Neural crest cell (in vitro differentiated cells): ENCODE measurements at places on chromosomes 6 and 20. TPM values are rescaled to one million over a fixed set of nuclear protein-coding genes. Genes with fewer than 3 reads are reported as not detected.

DNA sequence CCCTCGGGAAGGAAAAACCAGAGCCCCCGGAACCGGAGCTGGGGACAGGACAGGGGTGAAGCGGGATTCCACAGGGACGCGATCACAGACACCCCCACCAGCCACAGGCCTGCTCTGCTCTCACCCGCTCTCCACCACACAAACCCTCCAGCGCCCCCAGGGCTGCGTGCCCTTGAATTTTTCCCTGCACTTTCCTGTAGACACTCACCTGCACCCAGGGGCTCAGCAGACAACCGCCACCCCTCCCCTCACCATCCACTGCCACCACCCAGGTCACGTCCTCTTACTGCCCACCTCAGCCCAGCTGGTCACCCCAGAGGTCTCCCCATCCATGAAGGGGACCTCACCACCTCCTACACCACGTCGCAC is 631 bp downstream of the ULBP2 start:
- no peaks in the 10 kb centered on the region for H3K36me3 ChIP-seq
- H3K4me3 ChIP-seq: peak overlapping the region; percentile 96
- H3K4me1 ChIP-seq: peaks cover 11% of the 10 kb centered on the region
- H3K27me3 ChIP-seq: peaks cover 82% of the 10 kb centered on the region

DNA sequence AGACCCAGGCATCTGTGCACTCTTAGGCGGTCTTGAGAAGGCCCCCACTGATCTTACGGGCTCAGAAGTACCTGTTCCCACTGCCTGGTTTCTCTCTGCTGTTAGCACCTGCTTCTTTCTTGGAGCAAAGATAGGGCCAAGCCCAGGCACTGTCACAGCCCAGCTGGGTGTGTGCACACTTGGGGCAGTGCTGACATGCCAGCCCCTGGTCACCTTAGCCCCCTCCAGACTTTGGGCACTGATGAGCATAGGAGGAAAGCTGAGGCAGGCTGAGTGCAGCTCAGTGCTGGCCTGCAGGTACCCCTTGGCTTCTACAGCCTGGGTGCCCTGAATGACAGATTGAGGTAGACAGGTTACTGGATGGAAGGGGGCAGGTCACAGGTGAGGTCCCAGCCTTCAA is 105.7 kb upstream of the AHI1 start:
- H3K36me3 ChIP-seq: no peaks in the 10 kb centered on the region
- no peak for DNase-seq
- H3K4me1 ChIP-seq: no peaks in the 10 kb centered on the region
- no peaks in the 10 kb centered on the region for H3K27me3 ChIP-seq

DNMT3B gene
- total RNA-seq: 57.3 and 58.0 TPM in 2 replicates

GRCh38 chr20:55650657-55651360 is 354.5 kb downstream of the CBLN4 start:
- H3K27me3 ChIP-seq: no peaks in the 10 kb centered on the region
- DNase-seq: no peak
- H3K4me1 ChIP-seq: peaks cover 29% of the 10 kb centered on the region
- H3K36me3 ChIP-seq: no peaks in the 10 kb centered on the region
- H3K27ac ChIP-seq: no peak overlapping the region

OR2J2 gene
- not detected in 2 replicates for total RNA-seq

DNA sequence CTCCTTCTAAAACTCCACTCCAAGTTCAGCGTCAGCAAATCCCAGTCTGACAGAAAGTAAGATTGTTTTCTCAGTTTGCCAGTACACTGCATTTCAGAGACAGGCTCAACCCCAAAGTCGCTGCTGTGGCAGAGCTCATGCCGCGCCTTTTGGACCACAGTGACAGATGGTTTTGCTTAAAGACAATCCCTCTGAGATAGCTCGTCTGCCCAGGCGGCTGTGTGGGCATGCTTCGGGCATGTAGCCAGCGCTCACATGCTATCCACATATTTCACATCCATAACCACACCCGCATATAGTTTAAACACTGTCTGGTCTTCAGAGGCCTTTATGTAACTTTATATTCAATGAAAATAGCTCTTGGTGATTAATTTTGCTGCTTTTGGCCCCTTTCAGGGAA is 14.7 kb upstream of the PXDC1 start:
- H3K4me1 ChIP-seq: peaks cover 11% of the 10 kb centered on the region
- peaks cover 8% of the 10 kb centered on the region for H3K27me3 ChIP-seq
- H3K36me3 ChIP-seq: no peaks in the 10 kb centered on the region
- H3K4me3 ChIP-seq: no peak overlapping the region

- no peak overlapping the region for H3K27ac ChIP-seq
- no peak overlapping the region for H3K4me3 ChIP-seq
- H3K4me1 ChIP-seq: no peaks in the 10 kb centered on the region
- H3K36me3 ChIP-seq: no peaks in the 10 kb centered on the region
- no peak for DNase-seq
These were observed 8.5 kb upstream of the DLGAP4 start for GRCh38 chr20:36297656-36298055.

GRCh38 chr6:1088492-1089001 is 223.4 kb upstream of the FOXQ1 start:
- no peak for DNase-seq
- H3K36me3 ChIP-seq: no peaks in the 10 kb centered on the region
- no peak overlapping the region for H3K4me3 ChIP-seq
- peaks cover 9% of the 10 kb centered on the region for H3K27me3 ChIP-seq
- no peaks in the 10 kb centered on the region for H3K4me1 ChIP-seq

GRCh38 chr6:77368660-77369313 is 94.5 kb downstream of the HTR1B start:
- H3K36me3 ChIP-seq: no peaks in the 10 kb centered on the region
- no peak for DNase-seq
- H3K27ac ChIP-seq: no peak overlapping the region
- peak overlapping the region; percentile 92 for H3K4me3 ChIP-seq

COX4I2 gene
- total RNA-seq: not detected in 2 replicates

INSM1 gene
- 21.7 and 22.6 TPM in 2 replicates for total RNA-seq

CST2 gene
- total RNA-seq: not detected in 2 replicates

APOM gene
- 3.8 and 4.2 TPM in 2 replicates for total RNA-seq

FAXC gene
- 25.0 and 26.7 TPM in 2 replicates for total RNA-seq

- peaks cover 11% of the 10 kb centered on the region for H3K36me3 ChIP-seq
- no peak overlapping the region for H3K4me3 ChIP-seq
- H3K4me1 ChIP-seq: peaks cover 26% of the 10 kb centered on the region
- no peaks in the 10 kb centered on the region for H3K27me3 ChIP-seq
These were observed 128.8 kb downstream of the FOXO3 start for GRCh38 chr6:108689272-108690161.

DNA sequence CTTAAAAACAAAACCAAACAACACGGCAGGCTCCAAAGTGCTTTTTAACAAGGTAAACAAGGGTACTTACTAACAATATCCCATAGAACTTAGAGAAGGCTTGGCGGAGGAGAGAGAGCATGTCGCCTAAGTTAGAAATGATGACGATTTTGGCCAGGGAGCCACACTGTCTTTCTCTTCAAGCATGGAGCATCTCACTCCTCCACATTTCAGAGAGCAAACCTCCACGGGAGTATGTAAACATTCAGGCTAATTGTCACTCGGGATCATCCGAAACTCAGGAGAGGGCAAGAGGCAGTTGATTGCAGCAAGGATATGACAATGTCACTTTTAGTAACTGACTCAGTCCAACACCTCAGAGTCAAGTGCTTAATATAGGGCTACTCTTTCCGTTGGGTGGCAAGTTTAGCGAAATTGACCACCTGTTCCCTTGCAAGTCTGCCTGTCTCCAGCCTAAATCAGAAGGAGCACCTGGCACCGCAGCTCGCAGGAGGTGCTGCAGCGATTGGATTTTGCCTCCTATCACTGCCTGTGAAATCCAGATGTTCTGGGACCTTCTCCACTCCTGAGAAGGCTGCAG is 65.8 kb upstream of the RPS6KA2 start:
- no peaks in the 10 kb centered on the region for H3K36me3 ChIP-seq
- DNase-seq: no peak
- no peak overlapping the region for H3K4me3 ChIP-seq
- H3K4me1 ChIP-seq: peaks cover 16% of the 10 kb centered on the region
- H3K27me3 ChIP-seq: no peaks in the 10 kb centered on the region

CNBD2 gene
- 5.6 and 7.4 TPM in 2 replicates for total RNA-seq

GRCh38 chr6:81609736-81610135 is 142.7 kb downstream of the TENT5A start:
- no peaks in the 10 kb centered on the region for H3K36me3 ChIP-seq
- H3K27me3 ChIP-seq: no peaks in the 10 kb centered on the region
- peaks cover 4% of the 10 kb centered on the region for H3K4me1 ChIP-seq
- no peak overlapping the region for H3K27ac ChIP-seq

- peaks cover 2% of the 10 kb centered on the region for H3K36me3 ChIP-seq
- no peaks in the 10 kb centered on the region for H3K27me3 ChIP-seq
- peak overlapping the region; percentile 25 for H3K4me3 ChIP-seq
- H3K4me1 ChIP-seq: peaks cover 24% of the 10 kb centered on the region
These were observed 22.7 kb upstream of the RNF24 start for GRCh38 chr20:4038047-4038459.

TMEM200A gene
- 2.9 and 3.2 TPM in 2 replicates for total RNA-seq

DNA sequence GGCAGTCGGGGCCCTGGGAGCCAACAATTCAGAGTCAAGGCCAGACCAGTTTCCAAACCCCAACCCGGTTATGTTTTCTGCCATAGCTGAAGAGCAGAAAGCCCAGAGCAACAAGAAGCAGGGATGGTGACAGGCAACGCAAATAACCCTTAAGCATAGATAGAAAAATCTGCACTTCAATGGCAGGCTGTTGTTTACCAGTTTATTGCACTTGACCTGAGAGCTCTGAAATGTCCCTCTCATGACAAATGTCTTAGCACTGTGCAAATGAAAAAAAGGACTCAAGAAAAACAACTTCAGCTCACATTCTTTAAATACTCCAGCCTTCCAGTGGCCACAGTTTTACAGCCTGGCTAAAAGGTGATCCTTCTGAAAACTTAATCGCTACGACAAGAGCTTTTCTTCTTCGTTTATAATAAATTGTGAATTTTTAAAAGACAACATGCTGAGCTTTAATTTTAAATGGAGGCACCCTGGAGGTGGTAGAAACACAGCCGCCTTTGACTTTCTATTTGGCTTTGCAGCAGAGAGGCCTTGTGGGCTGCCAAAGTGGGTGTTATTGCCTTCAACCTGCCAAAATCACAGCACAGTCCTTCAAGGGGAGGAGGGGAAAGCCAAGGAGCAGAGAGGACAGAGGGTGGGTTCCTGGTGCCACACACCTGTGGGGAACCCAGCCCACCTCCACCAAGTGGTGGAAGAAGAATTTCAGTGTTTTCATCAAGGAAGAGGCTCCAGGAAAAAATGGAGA is 289.5 kb upstream of the CDYL start:
- H3K36me3 ChIP-seq: peaks cover 9% of the 10 kb centered on the region
- H3K4me3 ChIP-seq: no peak overlapping the region
- no peak for DNase-seq
- H3K27ac ChIP-seq: no peak overlapping the region

GRCh38 chr20:54106162-54106561 is 35.8 kb upstream of the BCAS1 start:
- H3K4me3 ChIP-seq: no peak overlapping the region
- no peak overlapping the region for H3K27ac ChIP-seq

TSBP1 gene
- not detected in 2 replicates for total RNA-seq

SRSF12 gene
- 21.9 and 23.5 TPM in 2 replicates for total RNA-seq

IRAK1BP1 gene
- 7.8 and 8.4 TPM in 2 replicates for total RNA-seq

DNA sequence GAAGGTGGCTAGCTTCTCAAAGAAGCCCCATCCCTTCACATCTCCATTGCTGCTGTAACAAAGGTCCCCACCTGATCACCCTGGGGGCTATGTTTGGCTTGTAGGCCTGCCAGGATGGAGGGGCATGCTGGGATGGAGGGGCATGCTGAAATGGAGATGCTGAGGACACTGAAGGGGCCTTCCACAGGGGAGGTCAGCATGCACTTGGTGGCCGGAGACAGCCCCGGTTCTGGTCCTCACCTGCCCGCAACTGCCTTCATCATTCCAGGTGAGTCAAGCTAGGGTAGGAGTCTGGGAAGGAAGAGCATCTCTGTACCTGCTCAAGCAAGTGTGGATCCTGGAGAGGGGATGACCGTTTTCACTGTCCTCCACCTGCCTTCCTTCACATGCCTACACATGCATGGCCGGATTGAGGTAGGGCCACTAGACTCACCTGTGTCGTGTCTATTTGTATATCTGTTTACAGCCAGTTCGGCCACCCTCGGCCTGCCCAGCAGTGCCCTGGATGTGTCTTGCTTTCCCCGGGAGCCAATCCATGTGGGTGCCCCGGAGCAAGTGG is 6.0 kb downstream of the L3MBTL1 start:
- DNase-seq: no peak
- peaks cover 20% of the 10 kb centered on the region for H3K4me1 ChIP-seq
- peaks cover 11% of the 10 kb centered on the region for H3K27me3 ChIP-seq
- no peak overlapping the region for H3K27ac ChIP-seq

DNA sequence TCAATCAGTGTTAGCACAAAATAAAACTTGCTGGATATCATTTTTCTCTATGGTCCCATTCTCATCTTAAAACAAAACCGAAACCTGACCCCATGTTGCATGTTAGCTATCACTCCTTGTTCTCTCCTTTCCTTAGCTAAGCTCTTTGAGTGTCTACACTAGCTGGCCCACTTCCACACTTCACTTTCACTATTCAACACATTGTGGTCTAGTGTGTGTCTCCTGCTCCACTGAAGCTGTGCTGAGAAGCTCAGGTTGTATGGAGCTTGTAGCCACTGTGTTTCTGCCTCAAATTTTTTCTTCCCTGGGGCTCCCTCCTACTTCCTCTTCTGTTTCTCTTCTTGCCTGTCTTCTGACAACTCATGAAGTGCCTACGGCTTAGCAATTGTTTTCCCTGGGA is 223.0 kb downstream of the NKAIN2 start:
- H3K36me3 ChIP-seq: no peaks in the 10 kb centered on the region
- no peak overlapping the region for H3K4me3 ChIP-seq
- no peaks in the 10 kb centered on the region for H3K4me1 ChIP-seq
- no peak overlapping the region for H3K27ac ChIP-seq

DNA sequence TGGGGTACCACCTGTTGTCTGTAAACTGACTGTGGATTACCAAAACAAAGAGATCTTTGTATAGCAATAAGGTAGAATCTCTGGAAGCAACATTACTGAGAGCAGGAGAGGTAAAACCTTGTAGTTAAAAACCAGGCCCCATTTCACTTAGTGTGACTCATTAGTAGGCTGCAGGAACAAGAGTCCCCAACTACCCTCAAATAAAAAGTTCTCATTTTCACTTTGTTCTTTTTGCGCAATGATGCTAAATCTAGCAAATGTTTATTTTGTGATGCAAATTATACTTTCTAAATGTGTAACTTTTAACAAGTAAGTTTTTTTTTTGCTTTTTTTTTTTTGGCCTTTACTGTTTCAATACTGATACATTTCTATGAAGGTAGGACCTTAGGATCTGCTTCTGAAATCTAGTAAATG is 67.1 kb downstream of the ESF1 start:
- H3K36me3 ChIP-seq: peaks cover 25% of the 10 kb centered on the region
- no peaks in the 10 kb centered on the region for H3K4me1 ChIP-seq
- H3K27ac ChIP-seq: no peak overlapping the region

SNAP25 gene
- 9.2 and 9.8 TPM in 2 replicates for total RNA-seq
